ENCODE measurements at places on chromosomes 12 and 14.

DNA sequence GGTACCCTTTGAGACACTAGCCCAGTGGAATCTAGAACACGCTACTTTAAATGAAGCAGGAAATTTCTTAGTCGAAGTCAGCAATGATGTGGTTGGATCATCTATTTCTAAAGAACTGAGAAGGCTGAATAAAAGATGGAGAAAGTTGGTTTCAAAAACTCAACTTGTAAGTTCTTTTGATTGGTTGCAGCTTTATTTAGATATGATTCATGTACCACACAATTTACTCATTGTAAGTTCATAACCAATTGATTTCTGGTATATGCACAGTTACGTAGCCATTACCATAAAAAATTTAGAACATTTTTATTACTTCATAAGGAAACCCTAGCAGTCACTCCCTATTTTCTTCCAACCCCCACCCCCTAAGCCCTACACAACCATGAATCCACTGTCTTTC lies 129.8 kb downstream of the SYNE2 start:
- DNase-seq, result no peak

DNA sequence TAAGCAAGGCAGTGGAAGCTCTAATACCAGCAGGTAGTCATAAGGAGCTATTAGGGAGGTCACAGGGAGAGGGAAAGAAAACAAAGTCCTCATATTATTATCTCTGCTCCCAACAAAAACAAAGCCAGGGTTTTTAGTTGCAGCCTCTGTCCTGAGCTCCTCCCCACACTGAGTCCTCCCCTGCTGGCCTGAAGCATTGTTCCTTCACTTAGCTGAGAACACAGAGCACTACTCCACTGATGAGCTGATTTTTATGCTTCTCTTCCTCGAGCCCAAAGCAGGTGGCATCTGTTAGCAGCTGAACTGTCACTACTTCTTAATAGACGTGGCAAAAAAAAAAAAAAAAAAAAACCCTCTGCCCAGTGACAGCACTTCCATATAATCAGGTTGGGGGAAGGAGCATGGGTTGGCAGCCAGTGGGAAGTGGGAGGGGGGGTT lies 10.5 kb upstream of the STAC3 start:
- no peak for DNase-seq

- DNase-seq, result peak; percentile 29
These were observed 52.9 kb downstream of the PEBP1 start for GRCh38 chr12:118188690-118189371.

DNA sequence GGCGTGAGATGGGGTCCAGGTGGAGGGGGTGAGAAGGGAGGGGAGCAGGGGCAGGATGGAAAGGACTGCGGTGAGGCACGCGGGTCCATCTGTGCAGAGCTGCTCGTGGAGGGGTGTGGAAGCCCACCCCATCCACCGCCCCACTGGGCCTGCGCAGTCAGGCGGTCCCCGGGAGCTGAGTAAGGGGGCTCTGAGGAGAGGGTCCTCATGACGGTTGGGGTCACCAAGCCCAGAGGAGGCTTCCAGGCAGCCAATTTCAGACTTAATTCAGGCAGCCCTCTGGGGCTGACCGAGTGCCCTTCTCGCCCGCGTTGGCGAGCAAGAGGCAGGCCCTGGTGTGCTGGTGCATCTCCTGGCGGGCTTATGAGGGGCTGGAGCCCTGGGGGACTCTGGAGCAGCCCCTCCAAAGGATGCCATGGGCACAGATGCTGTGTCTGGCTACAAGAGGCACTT lies 115.5 kb downstream of the KIF26A start:
- no peak for DNase-seq

DNA sequence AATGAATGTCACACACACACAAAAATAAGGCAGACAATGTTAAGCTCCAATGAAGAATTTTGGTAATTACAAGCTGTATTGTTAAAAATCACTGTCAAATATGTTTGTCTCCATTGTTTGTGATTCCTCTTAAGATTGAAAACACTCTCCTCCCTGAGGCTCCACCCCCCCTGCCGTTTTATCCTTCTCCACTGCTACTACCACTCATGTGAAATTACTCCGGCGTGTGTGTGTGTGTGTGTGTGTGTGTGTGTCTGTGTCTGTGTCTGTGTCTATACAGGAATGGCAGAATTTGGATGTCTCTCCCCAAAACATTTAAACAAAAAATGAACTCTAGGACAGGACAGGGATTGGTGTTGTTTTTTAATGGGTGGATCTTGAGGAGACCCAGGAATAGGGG lies 365.1 kb upstream of the DIO2 start:
- DNase-seq, result no peak

GRCh38 chr12:65889144-65889880 lies 65.0 kb downstream of the HMGA2 start:
- DNase-seq, result no peak

GRCh38 chr14:53062856-53063255 lies 90.3 kb downstream of the DDHD1 start:
- peak; percentile 8 for DNase-seq

GRCh38 chr12:113462117-113462774 lies 9.4 kb downstream of the LHX5 start:
- peak; percentile 81 for DNase-seq

- DNase-seq, result no peak
These were observed 14.6 kb downstream of the COL2A1 start for GRCh38 chr12:47989666-47990065.

DNA sequence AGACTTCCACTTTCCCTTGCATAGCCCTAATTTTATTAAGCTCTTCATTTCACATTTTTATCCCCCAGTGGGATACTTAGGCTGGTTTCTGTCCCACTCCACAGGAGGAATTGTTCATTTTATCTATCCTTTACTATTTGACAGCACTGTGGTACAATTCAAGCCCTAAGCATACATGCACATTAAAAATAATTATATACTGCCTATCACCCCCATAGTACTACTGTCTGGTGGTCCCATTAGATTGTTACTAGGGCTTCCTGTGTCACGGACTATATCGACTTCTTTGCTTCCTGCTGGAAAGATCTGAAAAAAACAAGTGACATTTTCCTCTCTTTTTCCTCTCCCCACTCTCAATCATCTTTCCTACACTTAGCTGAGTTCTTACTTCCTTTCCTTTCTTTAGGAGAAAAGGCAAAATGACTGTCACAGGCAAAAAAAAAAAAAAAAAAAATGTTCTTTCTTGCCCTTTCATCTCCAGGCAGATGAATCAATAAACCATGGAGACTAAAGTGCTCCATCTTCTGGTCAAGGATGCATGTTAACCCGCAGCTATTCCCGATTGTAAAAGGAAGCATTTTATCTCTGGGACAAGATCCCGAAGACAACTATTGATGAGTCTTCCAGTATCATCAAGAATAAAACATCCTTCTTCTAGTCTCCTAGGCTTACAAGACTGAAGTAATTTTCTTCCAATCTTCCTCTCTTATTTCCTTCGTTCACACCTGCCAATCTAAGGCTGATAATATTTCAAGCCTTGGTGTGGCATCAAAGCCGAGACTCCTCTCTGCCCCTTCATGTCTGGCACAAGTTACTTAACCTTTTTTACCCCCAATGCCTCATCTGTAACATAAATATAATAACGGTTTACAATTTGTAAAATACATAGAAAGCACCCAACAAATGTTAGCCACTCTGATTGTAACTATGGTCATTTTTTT lies 94.4 kb upstream of the PLEKHG7 start:
- DNase-seq, result peak; percentile 68

GRCh38 chr12:14367040-14367661 lies 1.7 kb downstream of the ATF7IP start:
- DNase-seq, result peak; percentile 33

GRCh38 chr12:11719678-11720099 lies 70.2 kb downstream of the ETV6 start:
- DNase-seq, result peak; percentile 99

DNA sequence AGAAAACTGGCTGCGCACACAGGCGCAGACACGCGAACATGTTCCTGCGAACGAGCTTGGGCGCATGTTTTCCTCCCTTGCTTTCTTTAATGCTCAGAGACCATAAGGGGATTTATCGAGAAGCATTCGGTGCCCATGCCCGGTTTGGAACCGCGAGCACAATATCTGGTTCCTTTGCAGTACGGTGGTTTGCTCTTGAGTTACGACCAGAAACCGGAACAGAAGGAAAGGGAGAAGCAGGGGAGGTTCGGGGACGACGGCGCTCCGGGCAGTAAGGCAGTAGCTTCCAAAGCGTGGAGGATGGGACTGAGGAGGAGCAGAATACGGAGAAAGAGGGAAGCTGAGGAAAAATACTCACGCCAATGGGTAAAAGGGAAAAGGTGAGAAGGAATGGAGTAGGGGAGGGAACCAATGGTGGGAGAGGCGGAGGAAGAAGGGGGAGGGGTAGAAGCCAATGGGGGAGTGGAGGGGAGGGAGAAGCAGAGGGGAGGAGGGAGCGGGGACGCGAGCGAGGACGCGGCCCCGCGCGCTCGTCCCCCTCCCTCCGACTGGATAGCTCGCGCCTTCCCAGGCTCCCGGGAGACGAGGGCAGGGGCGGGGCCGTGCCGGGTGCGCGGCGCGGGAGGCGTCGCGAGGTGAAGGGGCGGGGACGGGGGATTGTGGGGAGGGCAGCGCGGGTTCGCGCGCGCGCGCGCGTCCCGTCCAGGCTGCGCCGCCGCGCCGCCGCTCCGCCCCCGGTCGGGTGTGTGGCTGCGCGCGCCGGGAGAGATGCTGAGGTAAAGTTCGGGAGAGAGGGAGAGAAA lies 625 bp upstream of the ARHGAP5 start:
- peak; percentile 96 for DNase-seq

DNA sequence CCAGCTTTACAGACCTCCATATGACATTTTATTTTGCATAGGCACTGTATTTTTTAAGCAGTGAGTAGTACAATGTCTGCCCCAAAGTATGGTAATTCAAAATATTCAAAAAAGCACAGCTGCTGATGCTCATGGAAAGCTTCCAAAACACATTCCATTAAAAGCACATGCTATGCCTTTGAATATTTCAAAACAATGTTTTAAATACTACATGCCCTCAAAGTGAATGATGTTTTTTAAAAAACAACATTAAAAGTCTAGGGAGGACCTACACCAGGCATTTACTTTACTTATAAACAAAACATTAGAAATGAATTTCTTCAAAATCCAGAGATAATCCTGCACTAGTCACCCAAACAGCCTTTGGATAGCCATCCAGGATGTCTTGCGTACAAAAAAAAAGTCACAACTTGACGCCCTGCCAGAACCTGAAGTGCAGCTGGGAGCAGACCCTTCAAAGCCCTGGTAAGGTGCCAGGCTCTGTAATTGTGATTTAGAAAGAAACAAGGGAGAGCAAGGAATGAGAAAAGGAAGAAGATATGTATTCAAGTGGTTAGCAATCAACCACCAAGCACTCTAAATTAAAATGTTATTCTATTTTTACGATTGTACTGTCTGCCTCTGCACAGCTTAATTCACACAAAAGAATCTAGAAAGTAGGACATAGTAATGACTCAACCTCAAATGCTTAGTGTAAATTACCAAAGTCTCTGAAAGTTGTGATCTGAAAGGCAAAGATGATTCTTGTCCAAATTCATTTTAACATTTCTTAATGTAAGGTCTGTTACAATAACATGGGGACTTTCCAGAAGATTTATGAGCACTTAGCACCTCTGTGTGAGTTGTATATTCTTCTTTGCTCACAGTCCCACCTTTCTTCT lies 31.9 kb downstream of the CEP83 start:
- DNase-seq, result peak; percentile 81

Measured in EH (cell line).